Smooth muscle cell of the pulmonary artery (primary cell): ENCODE measurements at places on chromosomes 1 and 21. TPM values are rescaled to one million over a fixed set of nuclear protein-coding genes. Genes with fewer than 3 reads are reported as not detected.

The FAM163A gene
- total RNA-seq, result under 0.01 TPM in 1 of 2 replicates, not detected in the other

The HMGCS2 gene
- not detected in 2 replicates for total RNA-seq

The BMP8B gene
- under 0.01 TPM in 1 of 2 replicates, not detected in the other for total RNA-seq

The GBP6 gene
- not detected in 2 replicates for total RNA-seq

The MCOLN3 gene
- total RNA-seq, result 0.72 and 0.73 TPM in 2 replicates

The SLC45A1 gene
- total RNA-seq, result 4.2 and 5.6 TPM in 2 replicates
